Stimulated activated CD4-positive, alpha-beta T cell treated with anti-CD3 and anti-CD28 coated beads, TNF-alpha, amount 100 ng/mL, for 4 hours (primary cell): ENCODE measurements at places on chromosomes 5 and 9.

DNA sequence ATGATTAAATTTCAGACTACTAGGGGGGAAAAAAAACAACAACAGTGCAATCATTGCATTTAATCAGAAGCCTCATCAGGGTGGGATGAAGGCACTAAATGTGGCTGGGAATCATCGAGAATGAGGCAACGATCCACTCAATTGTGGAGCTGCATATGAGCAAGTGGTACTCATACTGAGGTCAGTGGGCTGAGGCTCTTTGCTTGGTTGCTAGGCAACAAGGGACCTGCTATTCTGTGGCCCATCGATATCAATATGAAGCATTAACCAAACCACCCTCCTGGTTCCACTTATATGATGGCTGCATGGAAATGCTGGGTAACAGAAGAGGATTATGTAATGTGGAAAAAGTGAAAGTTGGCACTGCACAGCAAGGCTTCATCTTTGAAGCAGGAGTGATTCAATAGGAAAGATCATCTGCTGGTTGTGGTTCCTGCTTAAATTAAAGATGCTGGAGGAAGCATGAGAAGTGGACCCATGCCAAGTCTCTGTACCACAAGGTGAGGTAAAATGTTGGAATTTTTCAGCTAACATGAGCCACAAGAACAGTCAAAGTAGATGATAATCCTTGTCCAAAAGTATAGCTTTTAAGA, 159.8 kb upstream of the HMHB1 start:
- DNase-seq, result no peak

DNA sequence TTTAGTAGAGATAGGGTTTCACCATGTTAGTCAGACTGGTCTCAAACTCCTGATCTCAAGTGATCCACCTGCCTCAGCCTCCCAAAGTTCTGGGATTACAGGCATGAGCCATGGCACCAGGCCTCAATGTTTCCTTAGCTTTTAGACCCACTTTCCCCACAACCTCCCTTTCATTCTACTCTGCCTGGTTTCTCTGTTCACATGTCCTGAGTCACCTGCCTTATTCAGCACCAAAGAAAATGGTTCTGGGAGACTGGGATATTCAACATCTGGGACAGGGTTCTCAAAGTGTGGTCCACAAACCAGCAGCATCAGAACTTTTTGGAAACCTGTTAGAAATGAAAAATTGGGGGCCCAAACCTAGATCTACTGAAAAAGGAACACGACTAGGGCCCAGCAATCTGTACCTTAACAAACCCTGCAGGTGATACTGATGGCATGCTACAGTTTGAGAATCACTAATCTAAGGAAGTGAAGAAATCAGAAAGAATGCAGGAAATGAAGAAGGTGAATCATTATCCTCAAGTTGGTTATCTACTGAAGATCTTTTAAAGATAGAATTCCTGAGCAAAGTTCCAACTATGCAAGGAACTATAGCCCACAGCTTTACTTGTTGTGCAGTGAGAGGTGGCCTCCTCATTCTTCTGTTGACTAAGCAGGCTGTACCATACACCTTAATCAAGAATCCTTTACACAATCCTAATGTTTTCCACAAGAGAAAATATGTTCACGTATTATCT, 51.8 kb upstream of the CTNNAL1 start:
- DNase-seq, result no peak

- no peak for DNase-seq
Measured at GRCh38 chr5:106093134-106093533, 1577.6 kb downstream of the EFNA5 start.

DNA sequence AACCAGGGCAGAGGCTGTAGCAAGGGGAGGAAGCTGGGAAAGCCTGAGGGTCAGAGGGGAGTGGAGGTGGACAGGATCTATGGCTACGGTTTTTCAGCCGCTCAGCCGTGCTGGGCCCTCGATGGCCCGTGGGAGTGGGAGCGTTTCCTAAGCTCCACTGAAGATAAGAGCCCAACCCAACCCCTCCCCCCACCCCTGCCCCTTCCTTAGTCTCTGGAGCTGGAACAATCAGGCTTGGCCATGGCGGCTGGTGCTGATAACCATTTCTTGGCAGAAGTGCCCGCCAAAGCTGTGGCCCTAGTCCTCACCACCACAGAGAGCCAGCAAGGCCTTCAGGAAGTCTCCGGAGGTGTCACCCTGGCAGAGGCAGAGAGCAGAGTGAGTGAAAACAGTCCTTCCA, 20.3 kb upstream of the TNIP1 start:
- no peak for DNase-seq

- DNase-seq, result no peak
Measured at GRCh38 chr5:147403651-147404640, 105.9 kb downstream of the DPYSL3 start.

GRCh38 chr9:128636024-128636390, 20.6 kb downstream of the DYNC2I2 start:
- DNase-seq, result no peak
